ENCODE measurements at places on chromosomes 2 and 18.

GRCh38 chr2:136253288-136254004, 135.5 kb upstream of the CXCR4 start:
- DNase-seq: no peak

GRCh38 chr2:159010963-159011362, 42.5 kb downstream of the TANC1 start:
- DNase-seq: peak; percentile 18

- no peak for DNase-seq
Measured at GRCh38 chr2:232265329-232265728, 113.2 kb upstream of the ALPP start.

- no peak for DNase-seq
Measured at GRCh38 chr2:101255501-101255900, 2.8 kb downstream of the CNOT11 start.

GRCh38 chr2:1778566-1778965, 34.3 kb upstream of the PXDN start:
- DNase-seq: no peak

DNA sequence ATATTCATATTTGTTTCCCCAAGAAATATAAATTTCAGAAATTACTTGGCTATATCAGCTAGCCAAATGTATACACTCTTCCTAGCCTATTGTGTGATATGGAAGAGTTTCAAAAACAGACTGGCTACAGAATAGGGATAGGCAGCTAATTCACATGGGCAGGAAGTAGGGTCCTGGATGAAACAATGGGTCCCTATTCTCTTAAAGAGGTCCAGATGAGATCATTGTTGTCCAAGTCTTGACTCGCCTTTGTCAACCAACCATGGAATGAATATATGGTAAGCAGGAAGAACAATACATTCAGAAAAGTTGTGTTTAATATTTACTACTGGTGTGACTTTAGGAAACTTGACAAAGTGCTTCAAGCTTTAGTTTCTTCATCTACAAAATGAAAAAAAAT, 319.9 kb downstream of the NBAS start:
- DNase-seq: no peak

GRCh38 chr18:49486134-49486533, 900 bp downstream of the C18orf32 start:
- no peak for DNase-seq

GRCh38 chr18:49619801-49620200, 57.9 kb downstream of the LIPG start:
- no peak for DNase-seq

DNA sequence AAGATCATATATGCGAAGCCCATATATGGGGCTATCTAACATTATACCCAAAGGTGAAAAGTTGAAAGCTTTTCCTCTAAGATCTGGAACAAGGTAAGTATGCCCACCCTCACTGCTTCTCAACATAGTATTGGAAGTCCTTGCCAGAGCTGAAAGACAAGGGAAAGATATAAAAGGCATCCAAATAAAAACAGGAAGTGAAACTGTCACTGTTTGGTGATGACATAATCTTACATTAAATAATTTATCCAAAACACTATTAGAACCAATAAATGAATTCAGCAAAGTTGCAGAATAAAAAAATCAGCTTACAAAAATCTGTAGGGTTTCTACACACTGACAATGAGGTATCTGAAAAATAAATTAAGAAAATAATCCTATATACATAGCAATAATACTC, 205.8 kb downstream of the INSIG2 start:
- no peak for DNase-seq

GRCh38 chr2:205366336-205367060, 315.8 kb upstream of the NRP2 start:
- peak; percentile 53 for DNase-seq

DNA sequence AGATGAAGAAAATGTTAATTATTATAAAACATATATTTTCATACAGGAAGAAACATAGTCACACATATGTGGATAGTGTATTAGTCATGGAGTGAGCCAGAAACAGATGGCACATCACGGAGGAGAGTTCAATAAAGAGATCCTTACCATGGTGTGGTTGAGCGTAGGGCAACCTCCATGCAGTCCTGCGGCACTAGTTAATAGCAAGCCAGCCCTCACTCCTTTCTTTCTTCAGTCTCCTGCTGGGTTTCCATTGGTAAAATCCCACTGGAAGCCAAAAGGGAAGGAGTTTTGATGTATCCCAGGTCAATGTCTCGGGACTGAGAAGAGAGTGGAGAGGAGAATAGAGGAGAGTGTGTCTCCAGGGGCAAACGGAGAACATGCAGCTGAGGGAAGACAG, 328.1 kb downstream of the NR4A2 start:
- DNase-seq: no peak

DNA sequence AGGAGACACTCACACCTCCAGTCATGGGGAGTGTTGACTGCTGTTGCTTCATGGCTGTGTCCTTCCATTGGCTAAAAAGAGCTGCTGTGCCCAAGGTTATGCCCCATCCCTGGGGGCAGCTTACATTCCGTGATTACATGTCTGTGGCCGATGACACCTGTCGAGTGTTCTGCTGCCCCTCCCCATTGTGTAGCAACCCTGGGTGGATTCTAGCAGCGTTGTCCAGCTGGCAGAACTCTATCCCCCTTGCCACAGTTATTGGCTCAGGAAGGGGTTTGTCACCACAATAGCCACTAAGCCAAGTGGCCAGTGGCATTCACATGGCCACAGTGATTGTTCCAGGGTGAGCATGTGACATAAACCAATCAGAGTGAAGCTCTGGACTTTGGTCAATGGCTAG, 11.6 kb upstream of the PDIA6 start:
- no peak for DNase-seq

GRCh38 chr18:74506448-74507084, 10.4 kb downstream of the CNDP2 start:
- no peak for DNase-seq

GRCh38 chr18:76610933-76611749, 116.1 kb upstream of the ZNF516 start:
- no peak for DNase-seq

DNA sequence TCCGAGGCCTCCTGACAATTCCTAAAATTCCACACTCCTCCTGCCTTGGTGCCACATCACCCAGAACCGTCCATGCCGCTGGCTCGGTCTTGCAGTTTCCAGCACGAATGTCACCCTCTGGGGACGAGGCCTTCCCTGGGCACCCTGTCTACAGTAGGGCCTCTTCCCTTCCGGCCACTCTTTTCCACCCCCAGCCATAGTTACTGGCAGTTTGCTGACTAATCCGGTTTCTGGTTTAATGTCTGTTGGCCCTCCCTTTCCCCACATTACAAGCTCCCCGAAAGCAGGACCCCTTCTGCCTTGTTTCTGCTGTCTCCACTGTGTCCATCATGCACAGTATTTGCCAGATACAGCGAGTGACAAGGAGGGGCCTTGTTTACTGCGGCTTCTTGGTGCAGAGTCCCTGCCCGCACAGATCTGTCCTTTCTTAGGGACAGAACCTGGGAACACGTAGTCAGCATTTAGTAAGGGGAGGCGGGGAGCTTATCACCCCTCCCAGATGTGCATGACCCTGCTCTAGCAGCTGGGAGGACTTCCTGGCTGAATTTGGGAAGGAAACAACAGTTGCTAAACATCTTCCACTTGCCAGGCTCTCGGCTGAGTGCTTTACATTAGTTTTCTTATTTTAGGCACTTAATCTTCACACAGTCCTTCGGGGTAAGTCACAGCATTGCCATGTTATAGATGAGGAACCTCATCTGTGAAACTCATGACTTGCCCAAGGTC, 23.6 kb upstream of the CATIP start:
- no peak for DNase-seq

DNA sequence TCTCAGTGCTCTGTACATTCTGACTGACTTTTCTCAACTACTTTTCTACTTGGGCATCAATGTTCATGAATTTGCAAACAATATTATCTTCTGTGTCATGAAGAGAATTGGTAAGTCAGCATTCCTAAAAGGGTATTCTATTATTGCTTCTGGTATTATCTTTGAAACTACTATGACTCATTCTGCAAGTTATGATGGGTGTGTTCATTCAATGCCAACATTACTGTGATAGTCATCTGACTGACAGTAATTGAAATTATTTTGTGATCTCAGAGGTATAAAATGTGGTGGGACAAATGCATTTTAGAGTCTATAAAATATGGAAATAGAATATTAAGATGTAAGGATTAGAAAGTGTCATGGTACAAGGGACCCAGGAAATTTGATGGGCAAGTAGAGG, 736.0 kb upstream of the CELF4 start:
- no peak for DNase-seq

- DNase-seq: no peak
Measured at GRCh38 chr2:134231301-134231964, 22.4 kb upstream of the MGAT5 start.

DNA sequence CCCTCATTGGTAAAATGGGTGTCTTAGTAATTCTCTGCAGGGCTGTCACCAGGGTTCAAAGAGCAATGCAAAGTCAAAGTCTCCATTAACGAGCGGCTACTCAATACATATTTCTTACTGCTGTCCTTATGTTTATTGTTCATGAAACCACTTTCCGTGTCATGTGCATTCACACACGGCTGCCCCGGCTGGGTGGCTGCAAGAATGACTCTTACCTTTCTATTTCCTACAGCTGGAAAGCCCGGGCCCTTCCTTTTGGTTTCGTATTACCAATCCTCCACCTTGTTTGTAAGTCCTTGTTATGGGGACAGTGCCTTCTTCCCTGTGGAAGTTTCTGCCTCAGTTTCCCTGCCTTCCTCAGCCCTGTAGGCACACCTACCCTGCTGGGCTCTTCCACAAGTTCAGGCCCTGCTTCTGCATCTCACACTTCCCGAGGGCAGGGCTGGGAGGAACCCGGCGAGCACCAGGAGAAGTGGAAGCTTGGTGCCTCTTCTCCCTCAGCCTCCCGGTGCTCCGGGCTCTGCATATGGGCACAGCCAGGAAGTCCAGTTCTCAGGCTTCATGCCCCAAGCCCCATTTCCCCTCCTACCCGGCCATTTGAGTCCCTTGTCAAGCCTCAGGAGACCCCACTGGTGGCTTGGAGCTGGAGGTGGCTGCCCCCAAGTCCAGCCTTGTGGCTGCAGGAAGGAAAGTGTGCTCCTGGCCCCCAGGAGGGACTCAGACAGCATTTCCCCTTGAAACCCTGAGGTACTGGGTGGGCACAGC, 18.7 kb upstream of the ACKR3 start:
- DNase-seq: no peak

- DNase-seq: no peak
Measured at GRCh38 chr2:48145845-48146452, 239.7 kb upstream of the FBXO11 start.

DNA sequence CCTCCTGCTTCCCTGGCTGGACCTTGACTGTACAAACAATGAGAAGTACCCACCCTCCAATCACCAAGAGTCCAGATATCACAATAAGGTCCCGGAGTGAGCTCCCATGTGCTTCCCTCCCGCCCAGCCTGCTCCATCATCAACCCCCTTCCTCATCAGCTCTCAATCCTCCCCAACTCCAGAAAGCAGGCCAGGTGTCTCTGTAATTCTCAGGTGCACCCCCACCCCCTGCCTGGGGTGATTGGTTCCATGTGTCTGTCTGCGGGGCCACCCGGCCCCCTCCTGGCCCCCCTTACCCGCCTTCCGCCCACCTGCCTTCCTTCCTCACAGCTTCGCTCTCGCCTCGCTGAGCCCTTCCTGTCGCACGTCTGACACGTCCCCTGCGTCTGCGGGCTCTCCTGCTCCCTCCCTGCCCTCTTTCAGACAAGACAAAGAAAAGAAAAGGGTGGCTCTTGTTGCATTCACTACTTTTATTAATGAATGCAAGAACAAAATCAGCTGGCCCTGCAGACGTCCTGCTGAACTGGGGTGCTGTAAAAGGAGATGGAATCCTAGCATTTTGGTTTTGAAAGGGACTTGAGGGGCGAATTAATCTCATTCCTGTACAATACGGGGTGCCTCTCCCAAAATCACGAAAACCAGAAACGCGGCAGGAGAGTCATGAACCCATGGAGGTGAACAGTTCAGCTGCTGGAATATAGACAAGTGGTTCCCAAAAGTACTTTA, 26.5 kb upstream of the IGFBP2 start:
- DNase-seq: no peak

- no peak for DNase-seq
Measured at GRCh38 chr2:45173513-45173912, 164.3 kb upstream of the SIX2 start.

DNA sequence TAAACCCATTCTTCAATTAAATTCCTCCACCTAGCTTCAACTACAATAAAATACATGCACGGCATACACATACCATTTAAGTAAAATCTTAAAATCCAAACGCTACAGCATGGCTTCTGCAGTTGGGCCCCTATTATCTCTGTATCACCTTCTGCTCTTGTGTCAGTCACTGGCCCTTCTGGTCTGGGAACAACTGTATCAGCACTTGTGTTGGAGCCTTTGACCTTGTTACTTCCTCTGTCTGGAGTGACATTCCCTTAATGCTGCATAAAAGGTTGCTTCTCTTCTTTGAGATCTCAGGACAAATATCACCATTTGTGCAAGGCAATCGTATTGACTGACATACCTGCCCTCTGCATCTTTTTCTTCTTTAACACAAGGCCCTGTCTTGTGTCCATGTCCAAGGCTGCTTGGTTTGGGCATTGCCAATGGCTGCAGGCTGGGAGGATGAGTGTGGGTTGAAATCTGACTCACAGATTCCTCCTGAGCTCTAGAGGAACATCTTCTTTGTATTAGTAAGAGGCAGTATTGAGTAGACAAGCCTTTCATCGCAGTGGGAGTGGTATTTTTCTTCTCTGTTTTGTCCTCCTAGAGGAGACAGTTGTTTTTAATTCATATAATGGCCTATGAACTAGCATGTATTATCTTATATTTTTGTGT, 267.8 kb upstream of the TRIB2 start:
- no peak for DNase-seq

DNA sequence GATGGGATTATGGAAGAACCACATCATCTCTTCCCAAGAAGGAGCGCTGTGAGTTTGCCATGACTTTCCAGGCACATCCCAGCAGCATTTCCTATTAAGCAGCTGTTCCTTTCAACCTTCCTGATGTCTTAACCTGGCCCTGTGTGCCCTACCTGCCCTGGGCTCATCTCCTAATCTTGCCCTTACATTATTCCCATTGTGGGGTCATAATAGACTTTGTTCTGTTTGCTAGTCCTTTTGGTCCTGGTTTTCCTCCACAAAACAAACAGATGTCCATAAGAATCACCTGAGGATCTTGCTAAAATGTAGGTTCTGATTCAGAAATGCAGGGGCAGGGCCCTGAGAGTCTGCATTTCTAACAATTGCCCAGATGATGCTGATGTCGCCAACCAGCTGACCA, 38.6 kb upstream of the TANK start:
- no peak for DNase-seq

GRCh38 chr2:64049633-64050220, 30.5 kb upstream of the VPS54 start:
- DNase-seq: peak; percentile 93

GRCh38 chr2:54411801-54412354, 44.2 kb upstream of the SPTBN1 start:
- DNase-seq: no peak

DNA sequence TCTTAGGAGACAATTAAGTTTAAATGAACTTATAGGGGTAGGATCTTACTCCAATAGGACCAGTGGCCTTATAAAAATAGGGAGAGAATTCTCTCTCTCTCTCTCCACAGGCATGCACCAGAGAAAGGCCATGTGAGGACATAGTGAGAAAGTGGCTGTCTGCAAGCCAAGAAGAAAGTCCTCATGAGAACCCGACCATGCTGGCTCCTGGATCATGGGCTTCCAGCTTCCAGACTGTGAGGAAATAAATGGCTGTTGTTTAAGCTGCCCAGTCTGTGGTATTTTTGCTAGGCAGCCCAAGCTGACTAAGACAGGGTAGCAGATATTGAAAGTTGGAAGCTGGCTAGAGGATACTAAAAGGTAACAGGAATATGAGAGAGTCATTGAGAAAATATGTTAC, 454.0 kb downstream of the NBAS start:
- DNase-seq: no peak

Data from NCI-H82 (cell line).